H9 (cell line): ENCODE measurements at places on chromosomes 2 and 18. TPM values are rescaled to one million over a fixed set of nuclear protein-coding genes. Genes with fewer than 3 reads are reported as not detected.

GGCX gene
- 32.2 and 32.9 TPM in 2 replicates for total RNA-seq

DNA sequence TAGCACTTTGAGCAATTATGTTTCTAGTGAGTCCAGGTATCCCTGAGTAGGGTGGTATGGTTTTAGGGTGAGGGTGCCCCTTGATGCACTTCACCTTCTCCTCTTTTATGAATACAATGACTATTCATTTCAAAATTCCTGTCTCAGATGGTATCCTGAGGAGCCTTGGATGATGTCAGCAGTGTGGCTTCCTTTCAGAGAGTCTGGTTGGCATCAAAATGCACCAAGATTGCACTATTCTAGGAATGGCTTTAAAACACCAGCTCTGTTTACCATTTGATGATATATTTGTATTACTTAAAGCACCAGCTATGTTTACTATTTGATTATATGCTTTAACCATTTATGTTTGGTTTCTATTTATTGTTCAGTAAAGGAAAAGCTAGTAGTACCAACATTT lies 141.0 kb downstream of the FMNL2 start:
- DNase-seq: no peak
- peaks cover 7% of the 10 kb centered on the region; the same call in 1 of the 2 replicates for H3K4me1 ChIP-seq
- no peak overlapping the region for H3K4me3 ChIP-seq
- H3K36me3 ChIP-seq: no peaks in the 10 kb centered on the region
- H3K27me3 ChIP-seq: no peaks in the 10 kb centered on the region
- no peak overlapping the region for H3K27ac ChIP-seq

TRPM8 gene
- total RNA-seq: 0.20 and 0.28 TPM in 2 replicates

ABCG8 gene
- total RNA-seq: not detected in 2 replicates

- no peaks in the 10 kb centered on the region for H3K27me3 ChIP-seq
- DNase-seq: no peak
- no peak overlapping the region for H3K27ac ChIP-seq
- no peaks in the 10 kb centered on the region for H3K4me1 ChIP-seq
These were observed 81.9 kb downstream of the SLC8A1 start for GRCh38 chr2:40370007-40370395.

DNA sequence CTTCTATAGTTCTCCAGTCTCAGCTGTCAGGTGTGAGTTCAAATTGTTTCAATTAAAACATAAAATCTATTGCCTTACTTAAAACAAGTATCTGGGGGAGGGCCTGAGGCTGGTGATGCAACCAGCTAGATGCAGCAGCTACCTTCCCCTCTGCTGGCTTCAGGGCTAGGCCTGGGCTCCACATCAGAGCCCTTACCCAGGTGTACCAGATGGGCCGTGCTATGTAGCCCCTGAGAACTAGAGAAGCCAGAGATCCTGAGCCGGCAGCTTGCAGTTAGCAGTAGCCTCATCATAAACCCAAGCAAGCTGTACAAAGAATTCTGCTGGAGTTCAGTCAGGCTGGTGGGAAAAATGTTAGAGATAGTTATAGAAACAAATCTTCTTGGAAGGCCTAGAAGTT lies 97.7 kb upstream of the ACAA2 start:
- DNase-seq: no peak
- no peaks in the 10 kb centered on the region for H3K27me3 ChIP-seq
- H3K4me3 ChIP-seq: no peak overlapping the region
- H3K27ac ChIP-seq: no peak overlapping the region

GRCh38 chr2:234690569-234691213 lies 193.8 kb upstream of the ARL4C start:
- peaks cover 15% of the 10 kb centered on the region for H3K36me3 ChIP-seq
- peaks cover 5% of the 10 kb centered on the region; the same call in 1 of the 2 replicates for H3K4me1 ChIP-seq
- no peak overlapping the region for H3K27ac ChIP-seq

DNA sequence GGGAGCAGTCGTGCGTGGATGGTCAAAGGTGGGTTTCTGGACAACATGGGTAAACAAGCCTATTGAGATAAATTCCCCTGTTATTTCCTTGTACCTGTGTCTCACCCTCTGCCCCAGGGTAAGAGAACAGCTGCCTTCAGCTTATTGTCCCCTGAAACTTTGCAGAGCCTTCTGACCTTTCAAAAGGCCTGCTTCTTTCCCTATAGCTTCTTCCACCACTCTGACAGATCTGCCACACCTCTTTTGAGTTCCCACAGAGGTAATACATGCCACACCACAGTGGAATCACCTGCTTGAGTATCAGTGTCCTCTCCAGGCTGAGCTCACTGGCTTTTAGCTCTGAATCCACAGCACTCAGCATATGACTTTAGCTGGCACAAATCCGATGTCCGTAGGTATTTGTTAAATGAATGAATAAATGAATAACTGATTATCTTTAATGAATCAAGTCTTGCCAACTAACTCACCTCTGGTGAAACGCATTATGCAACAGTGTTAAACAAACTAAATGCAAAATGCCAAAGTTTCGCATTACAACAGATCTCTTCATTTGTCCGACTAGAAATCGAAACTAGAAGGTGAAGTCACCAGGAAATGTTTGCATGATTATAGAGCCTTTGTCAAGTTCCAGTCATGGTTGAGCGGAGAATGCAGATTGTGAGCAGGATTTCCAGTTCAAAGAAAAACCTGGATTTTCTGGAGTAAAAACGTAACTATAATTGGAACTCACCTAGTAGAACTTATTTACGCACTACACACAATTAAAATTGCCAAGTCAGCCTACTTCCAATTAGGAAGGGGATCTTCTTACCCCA lies 16.4 kb downstream of the DYNAP start:
- no peaks in the 10 kb centered on the region for H3K27me3 ChIP-seq
- no peaks in the 10 kb centered on the region for H3K36me3 ChIP-seq
- peak; percentile 65 for DNase-seq
- peaks cover 14% of the 10 kb centered on the region; the same call in 1 of the 2 replicates for H3K4me1 ChIP-seq
- peak overlapping the region; percentile 35 for H3K4me3 ChIP-seq
- H3K27ac ChIP-seq: peak overlapping the region; percentile 84

DNMT3A gene
- 207 and 215 TPM in 2 replicates for total RNA-seq

- H3K4me3 ChIP-seq: no peak overlapping the region
- no peaks in the 10 kb centered on the region for H3K27me3 ChIP-seq
- H3K36me3 ChIP-seq: peaks cover 6% of the 10 kb centered on the region
- H3K4me1 ChIP-seq: no peaks in the 10 kb centered on the region
- no peak overlapping the region for H3K27ac ChIP-seq
- DNase-seq: no peak
These were observed 64.8 kb downstream of the NPPC start for GRCh38 chr2:231861288-231861931.

DNA sequence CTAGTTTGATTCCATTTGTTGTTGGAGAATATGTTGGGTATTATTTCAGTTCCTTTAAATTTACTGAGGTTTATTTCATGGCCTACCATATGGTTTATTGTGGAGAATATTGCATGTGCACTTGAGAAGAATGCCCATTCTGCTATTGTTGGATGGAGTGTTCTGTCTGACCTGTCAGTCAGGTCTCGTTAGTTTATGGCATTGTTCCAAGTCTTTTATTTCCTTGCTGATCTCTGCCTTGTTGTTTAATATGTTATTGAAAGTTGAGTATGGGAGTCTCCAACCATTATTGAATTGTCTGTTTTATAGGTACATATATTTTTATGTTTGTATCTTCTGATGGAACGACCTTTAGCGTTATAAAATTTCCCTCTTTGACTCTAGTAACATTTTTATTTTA lies 86.3 kb downstream of the PTPN4 start:
- H3K4me1 ChIP-seq: no peaks in the 10 kb centered on the region
- peaks cover 72% of the 10 kb centered on the region for H3K36me3 ChIP-seq
- no peak overlapping the region for H3K4me3 ChIP-seq
- no peak for DNase-seq
- H3K27ac ChIP-seq: no peak overlapping the region
- no peaks in the 10 kb centered on the region for H3K27me3 ChIP-seq

GRCh38 chr18:27017901-27018500 lies 152.5 kb upstream of the AQP4 start:
- H3K27ac ChIP-seq: no peak overlapping the region
- no peaks in the 10 kb centered on the region for H3K36me3 ChIP-seq
- no peak overlapping the region for H3K4me3 ChIP-seq

SERPINB12 gene
- total RNA-seq: not detected in 2 replicates

CABLES1 gene
- total RNA-seq: 24.1 and 27.1 TPM in 2 replicates

MERTK gene
- 4.2 and 4.8 TPM in 2 replicates for total RNA-seq

DNA sequence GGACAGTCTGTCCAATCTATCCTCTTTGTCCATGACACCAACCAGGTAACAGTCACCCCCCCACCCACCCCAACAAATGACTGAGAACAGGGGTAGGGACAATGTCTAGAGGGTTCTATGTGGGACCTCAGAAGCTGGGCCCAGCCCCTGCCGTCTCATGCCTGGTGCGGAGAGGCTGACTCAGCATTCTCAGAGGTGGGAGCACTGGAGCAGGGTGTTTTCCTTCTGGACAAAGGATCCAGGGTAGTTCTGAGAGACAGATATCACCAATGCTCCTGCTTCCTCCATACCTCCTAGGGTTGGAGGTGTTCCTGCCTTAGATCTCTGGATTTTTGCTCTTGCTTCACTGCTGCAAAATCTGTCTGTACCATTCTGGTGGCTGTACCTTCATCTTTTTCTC lies 33.9 kb upstream of the SP100 start:
- no peaks in the 10 kb centered on the region for H3K4me1 ChIP-seq
- H3K27ac ChIP-seq: no peak overlapping the region
- no peak overlapping the region for H3K4me3 ChIP-seq
- no peaks in the 10 kb centered on the region; the same call in 2 of the 3 replicates for H3K36me3 ChIP-seq

NT5C1B gene
- not detected in 2 replicates for total RNA-seq

- H3K4me3 ChIP-seq: no peak overlapping the region
- H3K27me3 ChIP-seq: no peaks in the 10 kb centered on the region
These were observed 27.5 kb upstream of the EPAS1 start for GRCh38 chr2:46269544-46270273.

GRCh38 chr2:12050396-12050795 lies 304.0 kb downstream of the LPIN1 start:
- peaks cover 10% of the 10 kb centered on the region; the same call in 1 of the 2 replicates for H3K36me3 ChIP-seq
- no peaks in the 10 kb centered on the region for H3K4me1 ChIP-seq
- H3K4me3 ChIP-seq: no peak overlapping the region

LRRC30 gene
- not detected in 2 replicates for total RNA-seq

PTCD3 gene
- total RNA-seq: 161 and 180 TPM in 2 replicates

- H3K4me1 ChIP-seq: no peaks in the 10 kb centered on the region; the same call in 1 of the 2 replicates
- no peak for DNase-seq
- H3K4me3 ChIP-seq: no peak overlapping the region
- H3K27ac ChIP-seq: no peak overlapping the region
- H3K36me3 ChIP-seq: peaks cover 4% of the 10 kb centered on the region
These were observed 321.5 kb downstream of the RND3 start for GRCh38 chr2:150165988-150166312.

MZT2B gene
- 198 and 203 TPM in 2 replicates for total RNA-seq

EML6 gene
- 0.64 and 1.5 TPM in 2 replicates for total RNA-seq

CFAP65 gene
- 0.18 and 0.20 TPM in 2 replicates for total RNA-seq
